Right ventricle myocardium superior (tissue), 1 donor: ENCODE measurements at places on chromosomes 5 and 9. TPM values are rescaled to one million over a fixed set of nuclear protein-coding genes. Genes with fewer than 3 reads are reported as not detected.

DNA sequence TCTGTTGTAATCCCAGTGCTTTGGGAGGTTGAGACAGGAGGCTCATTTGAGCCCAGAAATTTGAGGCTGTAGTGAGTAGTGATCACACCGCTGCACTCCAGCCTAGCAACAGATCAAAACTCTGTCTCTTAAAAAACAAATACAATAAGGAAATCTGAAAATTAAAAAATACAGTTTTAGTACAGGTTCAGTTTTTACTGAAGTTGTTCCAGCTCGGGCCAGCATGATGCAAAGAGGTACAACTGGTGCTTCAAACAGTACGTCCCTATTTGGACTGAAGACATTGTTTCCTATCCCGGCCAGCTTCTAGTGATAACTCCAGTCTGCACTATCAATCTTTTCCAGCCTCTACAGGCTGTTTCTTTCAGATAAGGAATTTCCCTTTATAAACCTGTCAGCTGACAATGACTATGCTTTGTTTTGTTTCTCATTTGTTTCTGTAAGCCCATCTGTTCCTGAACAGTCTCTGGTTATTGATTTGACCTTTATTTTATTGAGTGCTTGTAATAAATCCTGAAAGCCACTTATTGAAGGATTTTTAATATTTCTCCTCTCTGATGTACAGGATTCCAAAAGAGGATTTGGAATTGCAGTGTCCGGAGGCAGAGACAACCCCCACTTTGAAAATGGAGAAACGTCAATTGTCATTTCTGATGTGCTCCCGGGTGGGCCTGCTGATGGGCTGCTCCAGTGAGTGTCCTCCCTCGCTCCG, 41.9 kb downstream of the TJP2 start:
- DNase-seq: no peak

DNA sequence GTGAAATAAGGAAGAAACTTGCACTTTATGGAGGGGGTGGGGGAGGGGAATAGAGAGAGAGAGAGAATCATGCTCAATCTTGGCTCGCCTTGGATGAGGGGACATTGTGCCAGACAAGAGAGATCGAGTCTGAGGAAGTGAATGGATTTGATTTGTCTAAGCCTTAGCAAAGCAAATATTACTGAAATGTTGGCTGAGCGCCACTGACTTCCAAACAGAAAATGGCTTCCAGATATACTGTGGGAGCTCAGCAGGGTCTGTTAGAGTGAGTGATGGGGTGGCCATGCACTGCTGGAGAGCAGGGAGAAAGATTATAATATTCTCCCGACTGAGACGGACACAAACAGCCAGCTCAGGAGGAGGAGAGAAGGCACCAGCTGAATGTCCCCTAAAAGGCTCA, 34.5 kb downstream of the BRINP1 start:
- DNase-seq: no peak

DNA sequence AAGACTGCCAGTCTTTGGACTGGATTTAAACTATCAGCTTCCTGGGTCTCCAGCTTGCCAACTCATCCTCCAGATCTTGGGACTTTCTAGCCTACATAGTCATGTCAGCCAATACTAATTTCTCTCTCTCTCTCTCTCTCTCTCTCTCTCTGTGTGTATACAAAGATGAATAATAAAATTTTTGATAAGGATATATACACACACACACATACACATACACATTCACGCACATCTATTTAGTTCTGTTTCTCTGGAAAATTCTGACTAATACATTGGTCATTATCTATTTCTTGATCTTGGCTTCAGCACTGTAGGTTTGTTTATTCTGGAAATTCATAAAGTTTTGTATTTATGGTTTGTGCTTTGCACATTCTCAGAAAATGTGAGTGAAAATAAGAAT, 1606.2 kb upstream of the NUDT12 start:
- no peak for DNase-seq

- no peak for DNase-seq
Measured at GRCh38 chr5:139897342-139897741, 101.7 kb downstream of the PSD2 start.

DNA sequence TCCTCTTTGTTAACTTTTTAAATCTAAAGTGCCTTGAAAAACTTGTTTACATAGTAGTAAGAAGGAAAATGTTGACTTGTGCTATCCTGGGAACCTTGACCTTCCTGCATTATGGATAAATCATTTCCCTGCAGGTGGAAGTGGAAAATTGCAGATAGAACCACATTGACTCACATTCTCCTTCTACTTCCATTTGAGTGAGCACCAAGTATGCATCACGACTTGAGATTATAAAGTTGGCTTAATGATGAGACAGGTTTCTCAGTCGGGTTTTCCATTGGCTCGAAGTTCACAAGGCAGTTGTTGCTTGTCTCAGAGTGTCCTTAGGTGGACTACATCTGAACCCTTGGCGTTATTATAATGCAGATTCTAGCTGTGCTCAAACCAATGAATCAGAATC, 39.9 kb downstream of the DOCK8 start:
- no peak for DNase-seq

The PKD2L2 gene
- total RNA-seq: 0.48 TPM

DNA sequence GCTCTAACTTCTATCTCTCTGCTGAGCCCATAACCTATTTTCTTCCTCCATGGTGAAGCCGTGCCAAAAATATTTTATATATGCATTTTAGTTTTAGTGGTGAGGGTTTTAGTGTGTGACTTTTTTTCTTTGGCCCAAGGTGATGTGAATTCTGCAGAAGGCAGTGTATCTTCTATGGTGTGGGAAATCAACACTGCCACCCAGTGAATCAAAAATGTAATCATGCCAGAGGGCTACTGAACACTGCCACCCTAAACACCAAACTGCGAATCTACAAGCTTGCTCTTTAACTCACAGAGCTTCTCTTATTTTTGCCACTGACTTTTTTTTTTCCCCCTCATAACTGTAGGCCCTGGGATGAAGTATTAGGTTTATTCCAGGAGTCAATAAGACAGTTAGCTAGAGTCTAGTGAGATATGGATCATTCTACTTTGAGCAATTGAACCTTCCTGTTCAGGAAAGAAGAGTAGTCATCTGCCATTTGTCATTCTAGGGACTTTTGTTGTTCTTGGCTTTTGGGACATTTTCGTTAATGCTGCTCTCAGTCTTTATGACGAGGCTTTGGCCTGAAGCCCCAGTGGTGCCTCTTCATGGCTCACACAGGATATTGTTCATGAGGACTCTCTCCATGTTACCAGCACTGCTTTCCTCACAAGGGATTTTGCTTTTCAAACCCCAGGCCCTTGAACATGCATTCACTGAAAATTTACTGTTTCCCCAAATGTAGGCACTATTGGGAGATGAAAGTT, 53.1 kb downstream of the C7 start:
- DNase-seq: no peak

DNA sequence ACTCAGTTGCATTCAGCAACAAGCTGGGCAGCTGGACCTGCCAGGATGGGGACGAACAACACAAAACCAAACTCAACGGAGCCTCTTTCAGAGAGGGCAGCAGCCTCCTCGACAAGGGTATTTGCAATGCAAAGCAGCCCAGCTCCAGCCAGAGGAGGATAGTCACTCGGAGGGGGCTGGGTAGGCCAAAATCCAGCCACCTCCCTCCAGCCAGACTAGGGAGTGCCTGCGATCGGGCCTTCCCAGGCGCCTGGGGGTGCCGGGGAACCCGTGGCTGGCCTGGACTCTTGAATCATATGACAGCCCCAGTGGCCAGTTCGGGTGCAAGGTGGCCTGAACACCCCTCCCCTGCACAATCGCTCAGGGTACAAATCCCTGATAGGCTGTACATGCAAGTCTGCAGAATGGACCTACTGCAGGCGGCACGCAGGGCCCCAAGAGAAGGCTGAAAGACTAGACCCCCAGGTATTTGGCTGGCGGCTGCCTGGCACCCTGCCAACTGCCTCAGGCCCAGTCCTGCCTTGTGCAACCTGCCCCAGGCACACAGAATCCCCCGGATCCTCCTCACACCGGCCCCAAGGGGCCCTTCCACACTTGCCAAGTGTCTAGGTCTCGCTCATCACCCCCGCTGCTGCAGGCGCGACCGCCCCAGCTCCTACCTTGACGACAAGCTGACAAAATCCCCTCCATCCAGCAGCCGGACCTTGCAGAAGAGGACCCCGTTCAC, 1.3 kb downstream of the EEIG1 start:
- DNase-seq: peak; percentile 67

DNA sequence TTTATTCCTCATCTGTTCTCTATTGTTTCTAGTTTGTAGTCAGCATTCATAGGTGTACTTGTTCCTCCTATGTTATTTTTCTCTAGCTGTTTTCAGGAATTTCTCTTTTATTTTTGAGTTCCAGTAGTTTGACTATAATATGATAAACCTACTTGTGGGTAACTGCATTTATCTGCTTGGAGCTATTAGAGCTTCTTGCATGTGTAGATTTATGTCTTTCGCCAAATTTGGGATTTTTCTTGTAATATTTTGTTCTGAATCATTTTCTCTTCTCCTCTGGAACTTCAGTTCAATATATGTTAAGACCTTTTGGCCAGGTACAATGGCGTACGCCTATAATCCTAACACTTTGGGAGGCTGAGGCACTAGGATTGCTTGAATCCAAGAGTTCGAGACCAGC, 37.4 kb downstream of the JMY start:
- DNase-seq: no peak

The SLC4A9 gene
- total RNA-seq: not detected

DNA sequence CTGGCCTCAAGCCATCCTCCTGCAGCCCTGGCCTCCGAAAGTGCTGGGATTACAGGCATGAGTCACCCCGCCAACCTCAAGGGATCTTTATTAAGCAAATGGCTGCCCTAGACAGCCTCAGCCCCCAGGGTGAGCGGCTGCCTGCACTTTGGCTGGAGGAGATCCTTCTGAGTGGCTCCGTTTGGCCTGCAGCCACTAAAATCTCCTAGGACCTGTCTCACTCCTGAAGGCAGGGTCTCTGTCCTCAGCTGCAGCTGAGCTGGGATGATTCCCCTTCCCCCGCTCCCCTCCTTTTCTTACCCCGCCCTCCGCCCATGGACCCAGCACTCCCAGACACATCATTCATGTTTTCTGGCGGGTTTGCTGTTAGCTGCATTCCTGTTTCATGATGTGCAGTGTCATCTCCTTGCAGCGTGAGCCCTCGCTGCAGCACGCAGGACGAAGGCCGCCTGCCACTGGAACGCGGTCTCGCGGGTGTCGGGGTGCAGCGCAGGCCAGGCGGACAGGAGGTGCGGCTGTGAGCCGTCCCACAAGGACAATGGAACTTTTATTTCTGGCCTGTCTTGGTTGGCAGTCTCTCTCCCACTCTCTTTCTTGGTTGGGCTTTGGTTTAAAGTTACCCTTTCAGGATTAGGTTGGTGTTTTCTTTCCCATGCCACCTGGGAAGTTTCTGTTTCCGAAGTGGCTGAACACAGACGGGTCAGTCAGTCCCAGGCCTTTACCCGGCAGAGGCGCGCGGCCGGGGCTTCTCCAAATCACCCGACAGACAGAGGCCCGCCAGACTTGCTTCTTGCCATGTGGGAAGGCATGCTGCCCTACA, 137.1 kb downstream of the FOXD1 start:
- peak; percentile 51 for DNase-seq
